NCI-H524 treated with DMSO at 0.1 percent for 48 hours (cell line): ENCODE measurements at places on chromosomes 1 and 21.
A peak's percentile ranks its signal among the peaks of the same experiment; 100 is the strongest.

DNA sequence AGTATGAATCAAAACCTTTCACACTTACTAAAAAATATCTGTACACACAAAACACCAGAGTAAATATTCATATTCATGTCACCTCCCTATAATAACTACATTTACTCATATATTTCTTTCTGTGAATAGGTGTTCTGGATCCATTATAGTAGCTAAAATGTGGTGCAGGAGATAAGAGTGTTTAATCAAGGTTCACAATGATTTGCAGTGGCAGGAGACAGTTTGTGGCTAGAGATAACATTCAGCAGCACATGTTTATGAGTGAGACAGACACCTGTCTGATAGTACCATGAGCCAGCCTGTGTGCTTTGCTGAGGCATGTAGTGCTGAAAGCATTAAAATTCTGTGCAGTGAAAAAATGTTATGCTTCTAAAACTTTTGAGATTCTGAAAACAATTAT lies 410.3 kb downstream of the SRGAP2C start:
- DNase-seq: no peak

GRCh38 chr1:221989741-221990140 lies 247.9 kb upstream of the DUSP10 start:
- no peak for DNase-seq

DNA sequence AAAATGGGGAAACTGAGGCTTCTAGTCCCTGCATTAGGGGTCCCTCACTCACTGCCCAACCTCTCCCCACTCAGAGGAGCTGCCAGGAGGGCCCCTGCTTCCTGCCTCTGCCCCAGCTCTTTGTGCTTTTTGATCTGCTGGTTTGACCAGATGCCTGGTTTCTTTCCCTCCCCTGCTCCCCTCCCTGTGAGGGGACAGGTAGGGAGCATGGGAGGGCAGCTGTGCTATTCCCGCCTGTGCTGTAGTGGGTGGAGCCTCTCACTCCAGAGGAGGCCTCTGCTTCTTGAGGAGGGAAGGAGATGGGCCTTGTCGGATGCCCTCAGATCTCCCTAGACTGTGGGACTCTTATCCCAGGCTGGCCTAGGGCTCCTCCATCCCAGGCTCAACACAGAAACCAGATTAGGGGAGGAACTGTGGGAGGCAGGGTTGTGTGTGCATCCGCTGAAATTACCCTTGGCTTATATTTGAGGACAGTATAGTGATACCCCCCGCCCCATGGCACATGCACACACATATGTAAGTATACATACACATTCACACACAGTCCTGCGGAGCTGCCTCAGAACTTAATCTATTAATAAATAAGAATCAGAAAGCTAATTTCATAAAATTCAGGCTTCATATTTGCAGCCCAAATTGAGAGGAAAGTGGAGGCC lies 4.6 kb downstream of the BOLA1 start:
- DNase-seq: no peak

- DNase-seq: no peak
These were observed 18.5 kb downstream of the FOXO6 start for GRCh38 chr1:41379738-41380130.

GRCh38 chr1:205430696-205431305 lies 8.9 kb upstream of the LEMD1 start:
- no peak for DNase-seq

DNA sequence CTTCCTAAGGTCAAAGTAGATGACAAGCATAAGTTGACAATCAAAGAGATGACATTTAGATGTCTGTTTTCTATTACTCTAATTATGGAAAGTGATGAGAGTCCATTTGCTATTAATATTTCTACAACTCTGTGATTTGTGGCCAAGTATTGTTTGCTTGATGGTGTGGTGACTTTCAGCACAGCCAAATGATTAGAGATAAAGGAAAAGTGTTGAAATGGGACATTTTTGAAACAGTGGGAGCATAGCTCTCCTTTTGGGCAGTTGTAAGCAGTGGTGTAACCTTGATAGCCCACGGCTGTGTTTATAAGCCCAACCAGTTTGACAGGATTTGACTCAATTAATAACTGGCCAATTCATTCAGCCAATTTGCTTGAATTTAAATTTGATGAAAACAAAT lies 31.6 kb downstream of the ZC3H11B start:
- DNase-seq: no peak

- no peak for DNase-seq
These were observed 518.2 kb upstream of the PBX1 start for GRCh38 chr1:164040754-164041153.

DNA sequence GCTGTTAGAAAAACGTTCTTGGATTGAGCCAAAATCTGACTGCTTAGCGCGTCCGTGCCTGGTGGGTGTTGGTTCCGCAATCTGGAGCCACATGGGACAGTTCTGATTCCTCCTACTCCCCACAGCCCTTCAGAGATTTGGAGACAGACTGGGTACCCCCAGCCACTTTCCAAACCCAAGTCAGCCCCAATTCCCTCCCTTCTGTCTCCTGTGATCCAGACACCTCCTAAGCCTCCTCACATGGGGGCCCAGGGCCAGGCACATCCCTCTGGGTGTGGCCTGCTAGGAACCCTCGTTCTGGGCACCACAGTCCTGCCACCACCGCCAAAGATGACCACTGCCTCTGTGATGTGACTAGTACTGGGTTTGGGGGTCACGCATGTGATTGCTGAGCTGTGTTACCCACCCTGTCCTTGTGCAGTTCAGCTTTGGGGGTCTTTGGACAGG lies 4.8 kb downstream of the PLA2G5 start:
- no peak for DNase-seq

GRCh38 chr1:14267991-14268390 lies 330.5 kb upstream of the KAZN start:
- DNase-seq: no peak

- peak; percentile 6 for DNase-seq
These were observed 98.7 kb downstream of the OBSCN start for GRCh38 chr1:228306275-228307217.

DNA sequence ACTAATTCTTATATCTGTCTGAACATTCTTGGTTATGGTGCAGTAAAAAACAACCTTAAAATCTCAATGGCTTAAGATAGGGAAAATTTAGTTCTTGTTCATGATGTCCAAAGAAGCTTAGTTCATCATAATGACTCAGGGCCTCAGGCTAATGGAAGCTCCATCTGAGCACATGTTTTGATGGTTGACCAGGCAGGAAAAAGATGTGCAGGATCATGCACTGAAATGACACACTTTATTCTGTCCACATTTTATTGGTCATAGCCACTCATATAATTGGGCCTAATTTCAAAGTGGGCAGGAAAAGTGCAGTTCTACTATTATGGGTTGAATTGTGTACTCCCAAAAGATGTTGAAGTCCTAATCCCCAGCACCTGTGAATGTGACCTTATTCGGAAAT lies 198.2 kb downstream of the CENPF start:
- no peak for DNase-seq

GRCh38 chr1:151459331-151460046 lies at the start of gene POGZ:
Gene POGZ, minus strand, starts transcription at chr1:151459494. Its CDS starts 17,290 bp downstream, at chr1:151442204.
- peak; percentile 65 for DNase-seq

- peak; percentile 96 for DNase-seq
These were observed 11.4 kb downstream of the VAV3 start for GRCh38 chr1:107953556-107953955.

GRCh38 chr1:30449003-30449402 lies 274.4 kb downstream of the MATN1 start:
- DNase-seq: no peak

GRCh38 chr1:18414872-18415447 lies 65.8 kb upstream of the KLHDC7A start:
- DNase-seq: no peak

- DNase-seq: no peak
These were observed 117.9 kb downstream of the PLPP3 start for GRCh38 chr1:56461158-56462127.

DNA sequence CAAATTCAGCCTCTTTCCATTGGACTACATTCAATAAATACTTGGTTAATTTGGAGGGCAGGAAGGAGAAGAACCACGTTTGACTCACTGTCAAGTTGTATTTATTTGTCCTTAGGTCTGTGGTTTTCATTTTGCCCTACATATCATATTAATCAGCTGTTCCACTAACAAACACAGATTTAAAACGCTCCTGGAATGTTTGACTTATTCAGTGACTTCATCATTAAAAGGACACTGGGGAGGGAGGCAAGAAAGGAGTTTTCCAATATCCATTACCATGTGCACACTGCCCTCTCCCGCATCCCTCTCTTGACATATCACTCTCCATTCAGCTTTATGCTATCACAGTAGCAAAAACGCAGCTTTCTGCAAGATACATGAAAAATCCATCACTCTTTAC lies 98.2 kb upstream of the C1orf87 start:
- DNase-seq: no peak

- no peak for DNase-seq
These were observed 44.1 kb downstream of the ALPL start for GRCh38 chr1:21553116-21553926.

- DNase-seq: no peak
These were observed 701 bp upstream of the INSRR start for GRCh38 chr1:156859523-156860112.

DNA sequence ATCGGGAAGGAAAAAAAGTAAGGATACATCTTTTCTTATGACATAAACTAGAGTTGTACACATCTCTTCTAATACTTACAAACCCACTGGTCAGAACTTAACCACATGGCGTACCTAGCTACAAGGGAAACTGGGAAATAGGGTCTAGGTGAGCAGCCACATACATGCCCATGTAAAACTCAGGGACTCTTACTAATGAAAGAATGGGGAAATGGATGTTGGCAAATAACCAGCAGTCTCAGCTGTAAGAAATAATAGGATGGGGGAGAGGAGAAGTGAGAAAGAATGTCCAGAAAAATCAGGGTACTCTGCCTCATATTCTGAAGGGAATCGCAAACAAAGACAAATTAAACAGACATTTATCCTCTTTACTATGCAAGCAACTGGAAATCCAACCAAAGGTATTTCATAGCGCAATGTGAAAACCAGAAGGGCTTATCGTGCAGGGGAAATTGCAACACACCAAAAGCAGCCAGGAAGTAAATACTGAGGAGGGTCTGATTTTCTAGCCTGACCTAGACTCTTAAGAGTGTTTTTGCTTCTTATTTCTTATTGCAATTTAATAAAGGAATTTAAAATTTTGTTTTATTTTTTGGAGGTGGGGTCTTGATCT lies 17.5 kb downstream of the GTF2B start:
- DNase-seq: no peak

DNA sequence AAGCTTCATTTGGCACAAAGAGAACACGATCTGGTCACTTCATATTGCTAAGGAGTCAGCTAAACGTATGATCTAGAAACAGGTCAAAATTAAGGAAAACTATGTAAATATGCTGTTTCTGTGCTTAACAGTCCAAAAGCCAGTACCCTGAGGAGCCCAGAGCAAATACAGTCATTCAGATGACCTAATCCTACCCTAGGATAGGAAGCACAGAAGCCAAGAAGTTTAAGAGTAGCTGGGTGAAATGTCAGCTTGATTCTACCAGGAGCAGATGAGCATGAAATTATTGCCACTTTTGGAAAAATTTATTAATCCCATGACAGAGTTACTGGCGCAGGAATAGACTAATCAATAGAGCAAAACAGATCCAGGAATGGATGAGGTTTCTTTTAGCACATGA lies 18.3 kb downstream of the SORT1 start:
- DNase-seq: no peak

GRCh38 chr21:26070822-26071425 lies 99.6 kb downstream of the APP start:
- no peak for DNase-seq

- DNase-seq: no peak
These were observed 29.9 kb upstream of the PUM1 start for GRCh38 chr1:31095298-31095981.

DNA sequence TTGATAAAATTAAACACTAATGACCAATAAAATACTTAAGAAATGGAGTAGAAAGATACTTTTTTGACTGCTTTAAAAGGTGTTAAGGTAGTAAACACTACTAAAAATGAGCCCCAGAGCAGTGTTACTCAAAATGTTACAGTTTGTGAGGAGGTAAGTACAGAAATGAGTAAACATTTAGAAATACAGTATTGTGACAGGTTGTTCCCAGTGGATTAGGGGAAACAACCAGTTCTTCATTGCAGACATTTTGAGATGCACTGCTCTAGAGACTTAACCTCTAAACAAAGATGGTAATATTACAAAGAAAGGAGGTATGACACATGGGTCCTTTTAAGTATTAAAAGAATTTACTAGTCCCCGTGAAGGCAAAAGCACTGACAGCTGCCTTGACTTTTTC lies 12.7 kb downstream of the DHX9 start:
- DNase-seq: no peak

- DNase-seq: no peak
These were observed 57.2 kb upstream of the RUNX1 start for GRCh38 chr21:35106246-35106835.

DNA sequence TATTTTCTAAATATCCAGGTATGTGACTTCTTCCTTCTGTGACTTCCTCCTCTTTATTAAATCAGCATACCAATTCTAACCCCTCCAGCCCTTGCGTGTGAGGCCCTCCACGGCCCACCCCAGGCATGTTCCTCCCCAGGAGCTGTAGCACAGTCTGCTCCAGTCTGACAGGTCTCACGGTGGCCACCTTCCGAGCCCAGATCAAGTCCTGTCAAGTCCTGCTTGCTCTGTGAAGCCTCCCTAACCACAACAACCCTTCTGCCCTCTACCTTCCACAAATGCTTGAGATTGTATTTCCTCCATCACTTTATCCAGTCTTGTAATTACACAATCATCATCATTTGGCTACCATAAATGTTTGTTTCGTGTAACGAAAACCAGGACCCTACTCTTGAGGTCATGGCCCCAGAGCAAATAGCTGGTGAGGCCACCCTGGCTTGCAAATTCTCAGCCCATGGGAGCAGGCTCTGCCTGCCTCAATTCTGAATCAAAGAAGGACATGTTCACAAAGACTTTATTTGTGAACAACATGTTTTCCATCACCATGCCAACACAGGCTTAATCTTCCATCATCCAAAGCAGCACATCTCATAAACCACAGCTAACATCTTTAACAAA lies 33.0 kb upstream of the S100A7 start:
- no peak for DNase-seq

DNA sequence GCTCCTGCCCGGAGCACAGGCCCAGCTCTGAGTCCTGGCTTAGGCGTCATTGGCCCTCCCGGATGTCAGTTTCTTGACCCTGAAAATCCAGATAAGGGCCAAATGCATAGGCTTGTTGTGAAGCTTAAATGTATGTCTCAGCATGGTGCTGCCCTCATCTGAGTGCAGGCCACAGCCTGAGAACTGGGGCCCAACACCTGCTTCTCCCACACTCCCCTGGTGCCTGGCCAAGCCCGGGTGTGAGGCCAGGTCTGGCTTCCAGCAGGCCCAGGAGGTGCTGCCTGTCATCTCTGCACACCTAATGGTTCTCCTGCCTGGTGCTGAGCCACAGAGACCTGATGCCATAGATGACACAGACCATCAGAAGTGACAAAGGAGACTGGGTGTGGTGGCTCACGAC lies 14.0 kb downstream of the MX2 start:
- DNase-seq: no peak

- no peak for DNase-seq
These were observed 111.0 kb downstream of the GDAP2 start for GRCh38 chr1:117818456-117818855.

GRCh38 chr1:90319918-90320317 lies 325.0 kb downstream of the ZNF326 start:
- DNase-seq: no peak

GRCh38 chr1:30040081-30041019 lies 683.0 kb downstream of the MATN1 start:
- DNase-seq: no peak

- DNase-seq: no peak
These were observed 56.9 kb upstream of the LBR start for GRCh38 chr1:225484657-225485214.
